SHP77 treated with DMSO at 0.1 percent for 48 hours (cell line): ENCODE measurements at places on chromosomes 5 and 9.

DNA sequence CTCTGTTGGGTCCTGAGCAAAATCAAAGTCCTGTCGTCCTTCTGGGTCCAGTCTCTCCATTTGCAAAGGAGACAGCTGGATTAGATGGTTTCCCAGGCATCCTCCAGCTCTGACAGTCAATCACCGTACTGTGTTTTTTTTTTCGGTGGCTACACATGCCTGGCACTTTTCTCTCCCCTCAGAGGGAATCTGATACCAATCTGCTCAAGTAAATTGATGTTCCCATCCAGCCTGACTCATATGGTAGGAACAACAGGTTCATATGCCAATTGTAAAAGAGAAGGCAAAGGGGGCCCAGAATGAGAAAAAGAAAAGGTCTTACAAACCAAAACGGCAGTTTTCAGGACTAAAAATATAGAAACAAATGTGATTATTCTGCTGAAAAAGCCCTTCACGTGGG is 1.2 kb downstream of the FBXO10 start:
- no peak for DNase-seq

GRCh38 chr9:89773170-89773569 is 168.4 kb downstream of the GADD45G start:
- no peak for DNase-seq

- DNase-seq = no peak
Observed at GRCh38 chr5:129098488-129099183, 4.1 kb downstream of the ISOC1 start.

DNA sequence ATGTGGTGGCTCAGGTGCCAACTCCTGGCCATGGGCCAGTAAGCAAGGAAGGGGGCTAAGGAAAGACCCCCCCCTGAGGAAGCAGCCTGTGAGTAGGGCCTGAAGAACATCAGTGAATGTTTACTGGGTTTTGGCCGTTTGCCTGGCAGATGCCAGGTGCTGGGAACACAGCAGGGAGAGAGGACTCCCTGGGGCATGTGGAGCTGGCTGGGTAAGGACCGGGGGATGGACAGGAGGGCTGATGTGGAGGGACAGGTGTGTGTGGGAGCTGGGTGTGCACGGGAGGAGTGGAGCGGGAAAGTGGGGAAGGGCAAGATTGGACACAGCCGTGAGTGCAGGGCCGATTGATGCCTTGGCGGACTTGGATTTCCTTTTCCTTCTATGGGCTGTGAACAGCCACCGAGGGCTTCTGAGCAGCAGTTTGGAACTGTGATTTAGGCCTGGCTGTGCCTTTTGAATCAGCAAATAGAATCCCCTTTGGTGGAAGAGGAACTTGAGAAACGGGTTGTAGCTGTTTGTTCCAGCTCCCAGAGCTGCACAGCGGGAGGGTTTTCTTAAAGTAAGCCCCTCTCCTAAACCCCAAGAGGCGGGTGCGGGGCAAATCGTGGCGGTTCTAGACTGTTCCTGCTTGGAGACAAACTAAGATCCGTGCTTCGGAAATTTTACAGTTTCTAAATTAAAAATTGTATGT is 3.1 kb downstream of the HMCN2 start:
- DNase-seq = peak; percentile 60

GRCh38 chr5:149240354-149240998 is 31.2 kb upstream of the AFAP1L1 start:
- DNase-seq = no peak

- no peak for DNase-seq
Observed at GRCh38 chr5:125370461-125371205, 624.2 kb upstream of the ZNF608 start.
